ENCODE measurements at places on chromosomes 6 and 20.

DNA sequence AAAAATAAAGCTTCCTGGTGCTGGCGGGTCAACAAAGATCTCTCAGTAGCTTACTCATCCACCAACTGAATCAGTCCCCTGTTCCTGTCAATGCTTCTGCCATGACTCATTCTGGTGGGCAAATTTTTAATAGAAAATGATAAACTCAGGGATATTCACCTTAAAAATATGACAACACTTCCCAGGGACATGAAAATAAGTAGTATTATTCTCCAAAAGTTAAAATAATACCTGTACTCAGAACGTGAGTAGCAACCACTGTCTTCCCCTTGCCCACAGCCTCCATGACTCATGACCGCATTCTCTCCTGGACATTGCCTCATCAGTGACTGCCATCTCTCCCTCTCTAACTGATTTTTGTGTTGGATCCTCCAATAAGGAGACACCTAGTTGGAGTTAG, 552.3 kb downstream of the KIF16B start:
- no peak for DNase-seq

DNA sequence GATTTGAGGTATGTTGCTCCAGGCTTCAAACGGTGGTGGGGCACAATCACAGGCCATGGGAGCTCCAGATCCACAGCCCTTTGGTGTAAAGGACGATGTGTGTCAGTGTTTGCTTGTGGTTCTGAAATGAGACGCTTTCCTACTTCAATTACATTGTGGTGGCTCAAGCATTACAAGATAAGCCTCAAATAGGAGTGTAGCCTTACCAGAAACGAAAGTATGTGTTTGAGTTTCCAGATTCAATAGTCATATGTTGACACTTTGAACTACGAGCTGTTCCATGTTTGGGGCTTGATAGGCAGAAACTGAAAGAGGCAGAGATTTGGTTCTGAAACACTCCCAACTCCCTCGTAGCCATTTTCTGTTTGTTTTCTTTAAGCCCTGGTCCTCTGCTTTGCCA, 187.1 kb downstream of the MYLK4 start:
- no peak for DNase-seq

- DNase-seq, result no peak
Measured at GRCh38 chr6:6878887-6879585, 228.7 kb upstream of the RREB1 start.

DNA sequence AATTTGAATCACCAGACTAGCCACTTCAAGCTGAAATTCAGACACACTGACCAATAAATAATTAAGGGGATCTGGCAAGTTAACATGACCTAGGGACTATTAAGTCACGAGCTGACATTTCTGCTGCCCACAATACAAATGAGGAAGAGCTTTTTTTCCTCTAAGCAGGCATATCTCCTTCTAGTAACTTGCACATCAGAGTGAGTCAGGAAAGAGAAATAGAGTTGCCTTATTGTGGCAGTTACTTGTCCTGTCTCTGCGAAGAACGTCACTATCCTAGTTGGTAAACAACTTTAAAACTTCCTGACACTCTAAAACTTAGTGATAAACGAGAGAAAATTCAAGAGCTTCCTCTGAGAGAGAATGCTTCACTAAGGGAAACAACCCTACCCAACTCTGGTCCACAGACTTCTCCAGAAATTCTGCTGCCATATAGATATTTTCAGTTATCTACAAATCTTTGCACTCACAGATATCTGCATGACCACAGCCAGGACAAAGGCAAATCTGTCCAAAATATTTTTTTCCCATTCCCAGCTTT, 4.2 kb downstream of the PLA2G7 start:
- DNase-seq, result no peak

DNA sequence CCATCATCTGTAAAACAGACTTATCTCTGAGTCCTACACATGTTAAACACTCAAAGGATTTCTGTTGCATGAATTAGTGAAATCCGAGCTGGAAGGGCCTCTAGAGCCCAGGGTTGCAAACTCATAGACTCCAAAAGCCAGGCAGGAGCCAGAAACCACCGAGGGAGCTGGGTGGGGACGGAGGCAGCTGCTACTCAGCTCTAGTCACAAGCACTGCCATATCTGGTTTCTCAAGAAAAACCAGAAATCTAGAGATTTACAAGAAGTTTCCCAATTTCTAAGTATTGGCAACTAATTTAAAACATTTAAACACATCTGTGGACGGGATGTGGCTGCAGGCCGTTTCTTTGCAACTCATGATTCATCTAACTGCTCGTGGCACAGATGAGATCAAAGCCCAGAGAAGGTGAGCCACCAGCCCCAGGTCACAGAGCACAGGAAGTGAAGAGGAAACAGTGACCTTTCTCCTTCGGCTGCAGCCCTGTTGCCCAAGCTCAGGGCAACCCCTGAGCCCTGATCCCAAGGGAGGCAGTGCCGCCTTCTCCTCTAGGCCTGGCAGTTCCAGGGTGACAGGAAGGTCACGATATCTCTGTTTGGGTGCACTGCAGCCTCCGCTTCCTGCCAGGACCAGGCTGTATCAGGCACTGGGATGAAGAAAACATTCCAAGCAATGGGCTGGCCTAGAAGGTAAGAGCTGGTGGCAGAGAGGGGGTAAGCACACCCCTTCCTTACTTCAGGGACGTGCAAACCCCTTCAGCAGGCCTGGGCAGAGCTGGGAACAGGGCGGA, 26.4 kb upstream of the PTGIS start:
- peak; percentile 33 for DNase-seq

DNA sequence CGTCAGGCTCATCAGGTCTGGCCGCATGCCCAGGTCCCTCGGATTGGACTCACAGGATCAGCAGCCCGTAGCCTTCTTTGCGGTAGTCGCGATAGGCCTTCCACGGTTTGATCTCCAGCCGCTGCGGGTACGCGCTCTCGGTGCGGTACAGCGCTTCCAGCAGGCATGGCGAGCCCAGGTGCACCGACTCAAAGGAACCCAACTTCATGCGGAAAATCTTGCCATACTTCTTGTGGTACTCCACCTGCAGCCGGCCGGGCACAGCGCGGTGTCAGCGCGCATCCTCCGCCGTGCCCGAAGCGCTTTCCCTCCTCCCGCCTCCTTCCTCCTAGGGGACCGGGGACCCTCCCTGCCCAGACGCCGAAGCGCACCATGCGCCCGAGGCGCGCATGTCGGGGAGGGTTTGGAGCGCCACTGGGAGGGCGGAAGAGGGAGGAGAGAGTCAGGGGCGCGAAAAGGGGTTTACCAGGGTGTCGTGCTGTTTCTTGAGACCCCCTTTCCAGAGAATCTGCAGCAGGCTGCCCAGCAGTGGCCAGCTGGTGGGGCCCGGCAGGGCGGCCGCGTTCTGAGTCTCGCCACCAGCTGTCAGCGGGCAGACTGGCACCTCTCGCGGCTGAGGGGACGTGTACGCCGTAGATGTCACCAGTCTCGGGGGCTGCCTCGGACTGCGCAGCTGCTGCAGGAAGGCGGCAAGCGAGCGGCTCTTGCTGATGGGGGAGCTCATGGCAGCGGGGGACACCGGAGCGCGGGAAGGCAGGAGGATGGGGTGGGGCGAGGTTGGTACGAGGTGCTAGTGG, 732 bp downstream of the CYP24A1 start:
- no peak for DNase-seq

DNA sequence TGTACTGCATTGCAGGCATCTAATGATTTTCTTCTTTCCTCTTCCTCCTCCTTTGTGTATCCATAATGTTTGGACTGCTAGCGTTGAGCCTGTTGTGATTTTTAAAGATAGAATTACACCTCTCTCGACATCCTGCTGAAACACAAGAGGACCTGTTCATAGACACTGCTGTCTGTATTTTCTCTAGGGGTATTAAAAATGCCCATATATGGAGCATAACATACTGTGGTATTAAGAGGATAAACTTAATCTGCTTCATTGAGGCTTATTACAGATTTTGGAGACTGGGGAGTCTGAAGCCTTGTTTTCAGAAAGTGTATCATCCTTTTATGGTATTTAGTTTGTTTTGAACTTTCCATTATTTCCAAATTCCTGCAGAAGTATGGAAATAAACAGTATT, 414.3 kb downstream of the CDKAL1 start:
- no peak for DNase-seq

- no peak for DNase-seq
Measured at GRCh38 chr6:6993503-6994237, 114.1 kb upstream of the RREB1 start.

GRCh38 chr20:63657260-63657936, 714 bp upstream of the RTEL1 start:
- no peak for DNase-seq

- DNase-seq, result no peak
Measured at GRCh38 chr20:54028276-54029011, 42.0 kb downstream of the BCAS1 start.

DNA sequence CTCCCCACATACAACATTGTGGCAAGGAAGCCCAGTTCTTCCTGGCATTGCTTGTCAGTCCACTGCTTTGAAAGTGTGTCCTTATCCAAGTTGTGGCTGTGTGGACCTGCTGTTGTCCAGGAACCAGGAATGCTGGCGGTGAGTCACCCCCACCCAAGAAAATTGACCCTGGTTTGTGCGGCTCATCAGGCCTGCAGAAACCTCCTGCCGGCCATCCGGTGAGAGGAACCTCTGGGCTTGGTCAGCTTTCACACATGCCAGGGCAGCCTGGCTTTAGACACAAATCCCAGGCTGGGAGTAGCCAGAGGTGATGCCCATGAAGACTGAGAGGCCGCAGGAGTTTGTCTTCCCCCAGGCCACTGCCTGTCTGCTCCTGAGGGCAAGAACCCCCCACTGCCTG, 223.6 kb downstream of the TTLL2 start:
- no peak for DNase-seq

- no peak for DNase-seq
Measured at GRCh38 chr6:125546841-125547251, 202.6 kb upstream of the HEY2 start.

- DNase-seq, result no peak
Measured at GRCh38 chr6:149436647-149437046, 36.6 kb downstream of the SUMO4 start.

DNA sequence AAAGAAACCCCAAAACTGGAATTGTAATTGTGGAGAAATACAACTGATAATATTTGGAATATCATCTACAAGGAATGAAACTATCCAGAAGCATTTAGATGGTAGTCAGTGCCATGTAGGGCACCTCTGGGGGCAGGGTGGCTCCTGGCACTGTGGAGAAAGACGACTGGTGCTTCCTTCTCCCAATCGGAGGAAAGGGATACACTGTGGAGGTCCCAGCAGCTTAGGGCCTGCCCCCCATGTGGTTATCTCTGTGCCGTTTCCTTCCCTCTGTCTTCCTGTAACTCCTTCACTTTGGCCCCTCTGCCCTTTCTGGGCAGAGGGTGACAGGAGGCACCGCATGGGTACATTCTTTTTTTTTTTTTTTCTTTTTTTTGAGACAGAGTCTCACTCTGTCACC, 178.4 kb downstream of the MTHFD1L start:
- DNase-seq, result no peak

GRCh38 chr6:22357724-22358189, 60.9 kb upstream of the PRL start:
- DNase-seq, result no peak

- no peak for DNase-seq
Measured at GRCh38 chr6:140533526-140533925, 1159.1 kb upstream of the CITED2 start.

DNA sequence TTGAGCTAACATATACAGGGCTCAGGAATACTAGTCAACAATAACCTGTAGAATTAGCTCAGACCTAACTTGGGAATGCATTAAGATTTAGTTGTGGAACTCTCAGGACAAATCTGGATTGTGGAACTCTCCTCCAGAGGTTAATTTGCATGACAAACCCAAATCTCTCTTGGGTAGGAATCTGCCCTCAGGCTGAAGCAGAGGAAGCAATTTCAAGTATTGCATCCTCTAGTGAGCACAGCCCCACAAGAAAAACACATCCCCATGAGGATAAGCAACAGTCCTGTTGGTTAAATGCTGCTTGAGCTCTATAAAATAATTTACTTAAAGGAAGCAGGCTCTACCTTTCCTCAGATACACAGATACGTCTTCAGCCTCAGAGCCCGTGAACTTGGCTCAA, 170.9 kb upstream of the STXBP5 start:
- no peak for DNase-seq

- DNase-seq, result no peak
Measured at GRCh38 chr6:16821834-16822264, 60.6 kb upstream of the ATXN1 start.

- no peak for DNase-seq
Measured at GRCh38 chr6:27237089-27237803, 10.3 kb upstream of the PRSS16 start.

GRCh38 chr6:35725721-35726438, 11.0 kb upstream of the ARMC12 start:
- DNase-seq, result no peak

DNA sequence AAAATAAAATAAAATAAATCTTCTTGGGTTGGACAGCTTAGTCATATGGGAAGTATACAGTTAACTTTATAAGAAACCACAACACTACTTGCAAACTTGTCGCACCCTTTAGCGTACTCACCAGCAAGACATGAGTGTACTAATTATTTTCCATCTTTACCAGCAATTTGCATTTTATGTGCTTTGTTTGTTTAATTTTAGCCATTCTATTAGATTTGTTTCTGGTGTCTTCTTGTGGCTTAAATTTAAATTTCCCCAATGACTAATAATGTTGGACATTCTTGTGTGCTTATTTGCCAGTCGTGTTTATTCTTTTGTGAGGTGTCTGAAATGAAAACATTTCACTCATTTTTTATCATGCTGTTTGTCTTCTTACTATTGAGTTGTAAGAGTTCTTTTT, 1172.2 kb upstream of the CITED2 start:
- DNase-seq, result no peak

Data from activated CD8-positive, alpha-beta memory T cell treated with anti-CD3 and anti-CD28 coated beads, Interleukin-2, amount 50 U/mL, for 4 hours (primary cell).